Effector memory CD8-positive, alpha-beta T cell (primary cell): ENCODE measurements at places on chromosomes 3 and 15.
A peak's percentile ranks its signal among the peaks of the same experiment; 100 is the strongest.

DNA sequence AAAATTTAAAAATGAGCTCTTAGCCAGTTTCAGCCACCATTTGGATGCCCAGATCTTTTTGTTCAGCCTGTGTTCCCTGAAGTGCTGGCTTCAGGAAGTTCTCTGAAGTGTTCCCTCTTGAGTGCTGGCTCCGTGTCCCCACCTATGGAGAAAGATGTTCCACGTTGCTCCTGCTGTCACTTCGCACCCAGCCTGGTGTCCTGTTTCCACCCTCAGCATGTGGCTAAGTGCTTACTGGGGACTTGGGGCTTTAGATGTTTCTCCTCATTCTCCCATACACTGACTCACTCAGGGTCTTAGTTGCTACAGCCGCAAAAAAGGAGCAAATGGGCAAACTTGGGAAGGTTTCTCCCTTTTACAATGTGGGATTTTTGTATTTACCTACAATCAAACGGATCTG lies 16.6 kb downstream of the CHCHD6 start:
- DNase-seq = no peak

GRCh38 chr3:177201700-177202397 lies 4.6 kb upstream of the TBL1XR1 start:
- peak; percentile 53 for DNase-seq

- DNase-seq = no peak
These were observed 198.6 kb upstream of the SLC2A2 start for GRCh38 chr3:171225165-171225564.

DNA sequence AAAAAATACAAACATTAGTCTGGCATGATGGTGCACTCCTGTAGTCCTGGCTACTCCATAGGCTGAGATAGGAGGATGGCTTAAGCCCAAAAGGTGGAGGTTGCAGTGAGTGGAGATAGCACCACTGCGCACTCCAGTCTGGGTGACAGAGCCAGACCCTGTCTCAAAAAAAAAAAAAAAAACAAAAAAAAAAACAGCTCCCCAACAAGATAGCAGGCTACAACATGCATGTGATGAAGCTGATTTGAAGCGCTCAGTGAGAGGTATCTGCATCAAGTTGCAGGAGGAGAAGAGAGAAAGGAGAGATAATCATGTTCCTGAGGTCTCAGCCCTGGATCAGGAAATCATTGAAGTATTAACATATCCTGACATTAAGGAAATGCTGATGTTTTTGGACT lies 608 bp upstream of the PPCDC start:
- no peak for DNase-seq

DNA sequence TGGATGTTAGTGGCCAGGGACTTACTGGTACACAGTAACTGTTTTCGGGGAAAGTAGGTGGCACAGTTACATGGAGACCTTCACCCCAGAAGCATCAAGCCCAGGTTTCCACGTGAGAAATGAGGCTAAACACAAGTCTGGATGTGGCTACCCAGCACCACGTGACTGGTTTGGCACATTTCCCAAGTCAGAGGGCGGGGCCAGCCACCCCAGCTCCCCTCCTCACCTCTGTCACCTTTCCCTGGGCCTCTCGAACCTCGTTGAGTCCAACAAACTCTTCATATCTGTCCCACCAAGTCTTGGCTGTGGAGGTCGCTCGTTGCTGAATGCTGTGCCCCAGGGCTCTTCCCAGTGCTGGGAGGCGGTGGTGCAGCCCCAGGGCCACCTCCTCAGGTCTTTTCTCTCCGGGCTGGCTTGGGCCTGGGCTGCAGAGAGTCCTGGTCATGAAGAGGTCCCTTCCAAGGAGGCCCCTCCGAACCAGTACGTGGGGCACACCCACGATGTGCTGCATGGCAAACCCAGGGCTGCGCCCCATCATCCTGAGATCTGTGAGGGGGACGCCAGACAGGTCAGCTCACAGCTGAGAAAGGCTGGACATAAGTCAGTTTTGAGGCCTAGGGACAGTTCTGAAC lies 4.8 kb upstream of the PLXNB1 start:
- no peak for DNase-seq

GRCh38 chr3:129439226-129439816 lies 427 bp downstream of the MBD4 start:
- peak; percentile 31 for DNase-seq

- DNase-seq = no peak
These were observed 86.7 kb upstream of the SELENOK start for GRCh38 chr3:53978386-53978785.

- no peak for DNase-seq
These were observed 40.9 kb downstream of the ONECUT1 start for GRCh38 chr15:52749258-52749657.

DNA sequence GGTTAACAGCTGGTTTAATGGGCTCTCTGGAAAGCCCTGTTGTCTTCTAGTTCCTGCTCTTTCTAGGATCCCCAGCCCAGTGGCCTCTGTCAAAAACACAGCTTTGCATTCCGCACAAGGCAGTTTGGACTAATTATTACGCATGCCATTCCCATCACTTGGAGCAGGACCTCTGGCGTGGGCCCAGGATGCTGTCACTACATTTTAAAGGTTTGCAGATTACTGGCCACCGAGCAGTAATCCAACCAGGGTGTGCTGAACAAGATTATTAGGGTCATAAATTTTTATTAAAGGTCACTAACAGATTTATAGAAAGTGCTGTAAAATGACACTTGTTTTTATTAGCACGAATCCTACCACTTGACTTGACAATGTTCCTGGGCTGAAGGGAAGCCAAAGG lies 143.6 kb upstream of the SLC6A11 start:
- DNase-seq = no peak

DNA sequence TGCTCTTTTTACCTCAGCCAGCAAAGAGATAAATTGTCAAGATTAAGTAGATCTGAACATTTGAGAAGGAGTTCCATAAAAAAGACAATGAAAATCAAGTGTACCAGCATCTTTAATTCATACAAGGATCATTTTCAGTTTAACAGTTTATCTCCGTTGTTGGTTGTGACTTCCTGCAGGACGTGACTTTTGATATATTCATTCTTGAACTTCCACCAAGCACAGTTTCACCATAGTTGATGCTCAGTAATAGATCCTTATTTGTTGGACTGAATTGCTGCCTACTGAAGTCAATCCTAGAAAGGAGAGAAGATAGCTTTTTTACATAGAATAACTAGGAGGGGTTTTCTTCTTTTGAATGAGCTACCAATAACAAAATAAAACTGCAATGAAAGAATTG lies 408.2 kb downstream of the LPP start:
- DNase-seq = no peak

- DNase-seq = no peak
These were observed 111.3 kb downstream of the GBE1 start for GRCh38 chr3:81650187-81650586.

- DNase-seq = no peak
These were observed 3.6 kb downstream of the KAT2B start for GRCh38 chr3:20043825-20044224.

- no peak for DNase-seq
These were observed 14.1 kb downstream of the ARL13B start for GRCh38 chr3:93994056-93994455.

GRCh38 chr3:148084931-148085330 lies 612.8 kb upstream of the AGTR1 start:
- no peak for DNase-seq

- DNase-seq = peak; percentile 48
These were observed 523 bp downstream of the HDAC11 start for GRCh38 chr3:13480340-13481318.

GRCh38 chr15:76337059-76337695 lies 604 bp downstream of the ISL2 start:
- DNase-seq = no peak

DNA sequence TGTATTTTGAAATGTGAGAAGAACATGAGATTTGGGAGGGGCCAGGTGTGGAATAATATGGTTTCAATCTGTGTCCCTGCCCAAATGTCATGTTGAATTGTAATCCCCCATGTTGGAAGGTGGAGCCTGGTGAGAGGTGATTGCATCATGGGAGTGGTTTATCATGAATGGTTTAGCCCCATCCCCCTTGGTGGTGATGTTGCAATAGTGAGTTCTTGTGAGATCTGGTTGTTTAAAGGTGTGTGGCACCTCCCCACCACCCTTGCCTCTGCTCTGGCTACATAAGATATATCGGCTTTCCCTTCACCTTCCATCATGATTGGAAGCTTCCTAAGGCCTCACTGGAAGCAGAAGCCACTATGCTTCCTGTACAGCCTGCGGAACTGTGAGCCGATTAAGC lies 23.9 kb upstream of the TMEM108 start:
- DNase-seq = no peak

GRCh38 chr3:72143322-72143721 lies 358.4 kb upstream of the PROK2 start:
- no peak for DNase-seq

DNA sequence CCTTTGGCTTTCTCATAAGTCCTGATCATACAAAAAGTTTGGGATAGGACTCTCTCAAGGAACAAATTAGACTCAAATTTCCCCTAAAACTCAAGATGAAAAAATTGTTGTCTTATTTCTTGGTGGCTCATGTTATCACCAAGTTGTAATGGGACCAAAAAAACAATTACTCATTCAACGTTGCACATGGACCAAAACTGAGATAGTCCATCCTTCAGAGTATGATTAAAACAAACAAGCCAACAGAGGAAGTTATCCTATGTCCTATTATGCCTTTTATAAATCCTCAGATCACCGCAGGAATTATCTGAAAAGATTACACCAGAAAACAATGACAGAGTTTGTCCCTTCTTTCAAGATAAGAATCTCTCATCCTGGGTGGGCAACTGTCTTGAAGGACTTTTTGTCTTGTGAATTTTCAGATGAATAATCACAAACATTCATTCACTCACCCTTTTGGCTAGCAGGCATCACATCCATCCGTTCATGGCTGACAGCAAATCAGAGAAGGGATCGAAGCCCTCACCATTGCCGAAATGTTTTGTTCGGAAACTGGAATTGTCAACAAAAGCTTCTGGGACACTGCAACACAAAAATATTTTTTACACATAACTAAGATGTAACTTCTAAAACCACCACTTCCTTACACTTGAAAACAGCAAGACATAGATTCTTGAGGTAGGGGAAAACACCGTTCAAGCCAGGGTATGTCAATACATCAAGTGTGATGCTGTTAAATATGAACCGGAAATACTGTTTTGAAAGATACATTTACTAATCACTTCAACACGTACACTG lies 90.4 kb downstream of the FOXP1 start:
- DNase-seq = peak; percentile 20

DNA sequence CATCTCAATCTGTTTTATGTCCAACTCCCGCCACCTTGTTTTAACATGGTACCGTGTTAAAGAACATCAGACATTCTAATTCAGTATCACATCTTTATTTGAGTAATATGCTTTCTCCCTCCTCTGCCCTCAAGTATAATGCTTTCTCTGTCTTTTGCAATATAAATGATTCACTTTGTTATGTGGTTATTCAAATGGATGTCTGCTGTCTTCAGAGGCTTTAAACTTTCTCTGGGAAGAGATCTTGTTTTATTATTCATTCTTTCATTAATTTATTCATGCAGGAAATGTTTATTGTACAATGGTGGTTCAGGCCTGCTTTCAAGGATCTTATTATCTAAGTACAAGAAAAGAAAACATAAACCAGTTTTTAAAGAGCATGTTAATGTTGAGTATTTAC lies 57.1 kb downstream of the RAP2B start:
- no peak for DNase-seq

- DNase-seq = no peak
These were observed 9.2 kb upstream of the KY start for GRCh38 chr3:134660046-134660441.

DNA sequence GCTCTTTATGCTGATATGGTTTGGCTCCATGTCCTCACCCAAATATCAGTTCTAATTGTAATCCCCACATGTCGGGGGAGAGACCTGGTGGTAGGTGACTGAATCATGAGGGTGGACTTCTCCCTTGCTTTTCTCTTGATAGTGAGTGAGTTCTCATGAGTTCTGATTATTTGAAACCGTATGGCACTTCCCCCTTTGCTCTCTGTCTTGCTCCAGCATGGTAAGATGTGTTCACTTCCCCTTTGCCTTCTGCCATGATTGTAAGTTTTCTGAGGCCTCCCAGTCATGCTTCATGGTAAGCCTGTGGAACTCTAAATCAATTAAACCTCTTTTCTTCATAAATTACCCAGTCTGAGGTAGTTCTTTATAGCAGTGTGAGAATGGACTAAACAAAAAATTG lies 107.6 kb downstream of the IMPG2 start:
- DNase-seq = no peak

GRCh38 chr15:71543413-71543812 lies 266.9 kb upstream of the NR2E3 start:
- no peak for DNase-seq

- no peak for DNase-seq
These were observed 33.7 kb downstream of the BNC1 start for GRCh38 chr15:83250781-83251180.

DNA sequence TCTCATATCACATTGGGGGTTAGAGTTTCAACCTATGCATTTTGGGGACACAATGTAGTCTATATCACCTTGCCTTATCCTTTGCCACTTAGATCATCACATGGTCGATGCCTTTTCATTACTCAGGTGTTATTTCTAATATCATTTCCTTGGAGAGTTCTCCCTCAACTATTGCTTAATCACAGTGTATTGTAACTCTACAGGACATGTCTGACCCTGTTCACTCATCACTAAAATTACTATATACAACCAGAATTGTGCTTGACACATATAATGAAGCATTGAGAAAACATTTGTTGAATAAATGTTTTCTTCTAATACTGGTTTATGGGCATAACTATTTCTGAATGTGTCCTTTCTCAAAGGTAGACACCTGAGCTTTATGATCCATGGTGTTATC lies 207.4 kb downstream of the EPHA6 start:
- DNase-seq = no peak

DNA sequence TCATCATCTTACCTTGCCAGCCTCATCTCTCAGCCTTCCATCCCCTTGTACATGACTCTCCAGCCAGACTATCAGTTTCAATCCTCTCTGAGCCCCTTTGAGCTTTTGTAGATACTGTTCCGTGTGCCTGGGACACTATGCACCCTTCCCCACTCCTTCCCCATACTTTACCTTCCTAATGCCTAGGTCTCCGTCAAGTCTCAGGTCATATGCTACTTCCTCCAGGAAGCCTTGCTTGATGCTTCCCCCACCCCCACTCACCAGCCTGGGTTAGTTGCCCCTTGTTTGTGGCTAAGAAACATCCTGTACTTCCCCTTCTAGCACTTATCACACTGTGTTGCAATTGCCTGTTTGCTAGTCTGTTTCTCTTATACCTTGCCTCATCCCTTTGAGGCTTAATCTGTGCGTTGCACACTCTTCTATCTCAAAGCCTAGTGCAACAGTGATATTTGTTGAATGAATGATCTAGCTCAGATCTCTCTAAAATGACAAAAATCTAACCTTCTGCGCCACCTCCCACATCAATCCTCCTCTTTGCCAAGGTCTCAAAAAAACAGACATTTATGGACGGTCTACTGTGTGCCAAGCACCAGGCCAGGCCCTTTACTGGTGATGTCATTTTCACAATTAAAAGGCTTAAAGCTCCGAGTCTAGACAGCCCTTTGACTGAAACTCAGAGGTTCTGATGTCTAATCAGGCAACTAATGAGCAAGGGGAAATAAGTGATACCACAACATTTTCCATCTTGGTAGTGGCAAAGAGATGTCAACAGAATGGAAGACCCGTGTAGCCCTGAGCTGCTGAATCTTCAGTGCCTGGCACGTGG lies 6.5 kb upstream of the USP3 start:
- peak; percentile 79 for DNase-seq
